ENCODE measurements at places on chromosomes 7 and 10.

DNA sequence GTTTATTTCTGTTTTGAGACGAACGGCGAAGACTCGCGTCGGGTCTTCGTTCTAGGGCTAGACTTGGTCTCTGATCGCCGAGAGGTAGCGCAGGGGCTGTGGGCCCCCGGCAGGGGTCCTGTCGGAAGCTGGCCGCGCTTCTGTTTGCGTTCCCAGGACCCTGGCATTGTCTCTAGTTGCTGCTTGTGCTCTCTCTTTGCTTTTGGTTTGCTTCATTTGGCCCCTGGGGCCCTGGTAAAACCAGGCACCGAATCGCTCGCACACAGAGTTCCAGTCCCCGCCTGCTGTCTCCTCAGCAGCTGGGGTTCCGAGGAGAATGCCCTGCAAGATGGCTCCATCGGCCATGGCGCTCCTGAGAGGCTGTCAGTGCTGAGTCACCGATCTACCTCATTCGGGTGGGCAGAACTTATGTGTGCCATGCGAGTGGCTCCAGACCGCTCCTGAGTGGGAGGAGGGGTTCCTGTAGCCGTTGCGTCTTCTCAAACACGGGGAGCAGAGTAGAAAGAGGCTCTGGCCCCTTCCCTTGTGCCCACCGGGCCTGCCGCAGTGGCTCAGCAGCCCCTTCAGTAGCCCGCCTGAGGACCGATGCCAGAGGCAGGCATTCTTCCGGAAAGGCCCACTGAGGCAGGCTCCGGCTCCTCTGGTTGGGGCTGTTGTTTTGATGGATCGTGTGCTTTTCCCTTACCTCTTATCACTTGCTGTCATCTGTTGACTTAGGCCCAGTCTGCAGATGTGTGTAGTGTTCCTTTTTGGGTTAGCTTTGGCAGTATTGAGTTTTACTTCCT lies 826 bp downstream of the CHPF2 start:
- no peak for DNase-seq

GRCh38 chr7:1704811-1705738 lies 35.0 kb downstream of the ELFN1 start:
- no peak for DNase-seq

DNA sequence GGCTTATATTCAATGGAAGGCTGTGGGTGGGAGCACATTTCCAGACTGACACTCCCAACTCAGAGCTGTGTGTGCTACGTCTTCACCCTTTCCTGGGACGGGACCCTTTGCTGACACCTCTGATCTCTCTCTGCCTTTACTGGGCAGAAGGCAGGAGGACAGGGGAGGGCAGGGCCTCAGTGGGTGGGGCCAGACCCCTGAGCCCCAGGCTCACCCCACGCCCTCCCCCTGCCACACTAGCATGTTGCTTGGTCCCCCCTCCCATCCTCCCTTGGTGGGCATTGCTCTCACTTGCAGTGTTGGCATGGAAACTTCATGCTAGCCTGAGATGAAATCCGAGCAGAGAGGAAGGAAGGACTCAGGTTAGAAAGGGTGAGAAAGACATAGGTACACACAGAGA lies 18.4 kb downstream of the TMEM273 start:
- DNase-seq, result no peak

DNA sequence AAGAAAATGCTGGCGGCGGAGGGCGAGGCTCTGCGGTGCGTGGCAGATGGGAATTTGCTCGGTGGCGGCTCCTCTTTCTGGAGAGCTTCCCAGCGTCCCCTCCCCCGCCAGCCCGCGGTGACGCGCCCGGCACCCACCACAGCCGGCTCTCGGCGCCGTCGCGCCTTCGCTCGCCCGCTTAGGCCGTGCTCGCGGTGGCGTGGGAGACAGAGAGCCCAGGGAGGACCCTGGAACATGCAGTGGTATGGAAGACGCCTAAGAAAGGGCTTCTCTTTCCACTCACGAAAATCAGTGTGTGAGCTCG lies 576 bp upstream of the CSGALNACT2 start:
- DNase-seq, result peak; percentile 45

- no peak for DNase-seq
These were observed 45.9 kb upstream of the ITGB8 start for GRCh38 chr7:20284771-20285143.

- no peak for DNase-seq
These were observed 193.7 kb upstream of the CSTF2T start for GRCh38 chr10:51892965-51893658.

- no peak for DNase-seq
These were observed 1.6 kb upstream of the COPS6 start for GRCh38 chr7:100087055-100087750.

DNA sequence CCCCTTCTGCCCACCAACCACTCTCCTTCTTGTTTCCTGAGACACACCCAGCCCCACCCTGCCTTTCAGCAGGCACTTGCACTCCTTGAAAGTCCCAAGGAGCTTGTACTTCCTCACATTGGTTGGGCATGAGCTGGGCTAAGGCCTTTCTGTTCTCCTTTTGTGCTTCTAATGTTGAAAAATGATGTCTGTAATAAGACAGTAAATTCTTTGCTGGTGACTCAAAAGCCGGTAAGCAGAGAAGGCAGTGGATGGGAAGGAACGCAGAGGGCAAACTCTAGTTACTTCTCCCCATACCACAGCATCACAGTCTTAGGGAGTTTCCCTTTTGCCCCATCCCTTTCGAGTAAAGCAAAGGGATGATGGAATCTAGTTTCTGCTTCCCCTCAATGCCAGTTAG lies 185.6 kb downstream of the PLXNA4 start:
- DNase-seq, result no peak

- DNase-seq, result no peak
These were observed 67.0 kb upstream of the ZMIZ2 start for GRCh38 chr7:44681645-44682044.

DNA sequence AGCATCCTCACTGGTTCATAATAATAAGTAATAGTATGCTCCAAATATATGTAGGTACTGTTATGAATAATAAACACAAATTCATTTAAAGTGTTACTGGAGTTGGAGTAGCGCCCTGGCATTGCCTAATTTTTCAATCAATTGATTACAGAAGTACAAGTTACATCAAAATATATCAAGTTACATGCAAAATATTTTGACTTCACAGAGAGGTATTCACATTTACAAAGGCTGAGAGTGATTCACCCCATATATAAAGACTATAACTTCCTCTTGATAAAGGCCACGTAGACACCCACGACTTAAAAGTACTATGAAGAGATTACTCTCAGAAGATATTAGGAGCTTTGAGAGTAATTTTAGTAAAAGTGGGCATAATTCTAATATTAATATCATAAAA lies 13.6 kb upstream of the COL17A1 start:
- no peak for DNase-seq

DNA sequence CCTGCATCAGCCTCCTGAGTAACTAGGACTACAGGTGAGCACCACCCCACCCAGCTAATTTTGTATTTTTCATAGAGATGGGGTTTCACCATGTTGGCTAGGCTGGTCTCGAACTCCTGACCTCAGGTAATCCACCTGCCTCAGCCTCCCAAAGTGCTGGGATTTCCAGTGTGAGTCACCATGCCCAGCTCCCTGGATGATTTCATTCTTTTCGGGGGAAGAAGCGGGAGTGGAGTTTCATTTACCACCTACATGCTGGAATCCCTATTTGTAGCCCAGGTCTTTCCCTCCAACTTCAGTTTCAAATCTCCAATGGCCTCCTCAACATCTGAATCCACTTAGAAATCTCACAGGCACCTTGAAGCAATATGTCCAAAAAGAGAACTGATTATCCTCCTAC lies 2.9 kb upstream of the BTRC start:
- DNase-seq, result no peak

GRCh38 chr7:7773334-7774309 lies 55.2 kb upstream of the RPA3 start:
- no peak for DNase-seq
